ENCODE measurements at places on chromosomes 6 and 20.

DNA sequence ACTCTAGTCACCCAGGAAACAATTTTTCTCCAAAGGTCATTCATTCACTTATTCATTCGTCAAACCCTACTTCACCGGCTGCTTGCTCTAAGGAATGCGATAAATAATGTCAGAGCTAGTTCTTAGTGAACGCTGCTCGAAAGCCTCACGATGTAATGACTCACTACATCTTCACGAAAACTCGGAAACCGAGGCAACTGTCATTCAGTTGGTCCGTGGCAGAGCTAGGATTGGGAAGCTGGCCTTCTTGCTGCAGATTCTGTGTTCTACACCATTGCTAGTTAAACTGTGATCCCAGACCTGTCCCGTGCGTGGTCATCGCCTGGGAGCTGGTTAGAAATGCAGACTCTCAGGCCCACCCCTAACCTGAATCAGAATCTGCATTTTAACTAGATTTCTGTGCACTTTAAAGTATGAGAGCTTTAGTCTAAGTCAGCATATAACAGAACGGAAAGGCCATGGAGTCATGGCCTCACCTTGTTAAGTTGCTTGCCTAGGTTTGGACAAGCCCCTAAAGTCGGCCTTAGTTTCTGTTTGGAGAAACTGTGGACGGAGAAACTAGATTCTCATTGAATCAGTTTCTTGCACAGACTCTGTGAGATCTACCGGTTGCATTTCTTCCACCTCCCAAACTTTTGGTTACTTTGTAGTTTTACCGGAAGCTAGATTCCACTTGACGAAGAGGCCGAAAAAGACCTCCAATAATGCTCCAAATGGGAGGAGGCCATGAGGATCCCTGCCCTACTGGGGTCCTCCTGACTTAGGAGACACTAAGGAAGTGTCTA is 651 bp upstream of the CCND3 start:
- DNase-seq: no peak

- no peak for DNase-seq
Observed at GRCh38 chr6:68968301-68968649, 333.2 kb downstream of the ADGRB3 start.

DNA sequence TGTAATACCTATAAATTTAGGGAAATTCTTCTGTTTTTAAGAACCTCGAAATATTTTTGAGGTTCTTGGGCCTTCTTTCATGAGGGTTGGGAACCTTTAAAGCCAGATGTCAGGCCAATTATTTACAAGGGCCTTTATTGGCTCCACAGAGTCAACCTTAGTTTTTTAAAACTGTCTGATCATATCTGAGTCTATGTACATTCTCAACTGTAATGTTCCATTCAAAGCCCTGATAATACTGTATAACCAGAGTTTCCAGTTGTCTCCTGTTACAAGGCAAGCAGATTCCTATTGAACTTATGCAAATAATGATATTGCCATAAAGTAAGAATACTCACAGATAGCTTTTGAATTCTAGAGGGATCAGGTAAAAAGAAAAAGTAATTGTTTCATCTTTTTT is 545.5 kb downstream of the EPM2A start:
- no peak for DNase-seq

DNA sequence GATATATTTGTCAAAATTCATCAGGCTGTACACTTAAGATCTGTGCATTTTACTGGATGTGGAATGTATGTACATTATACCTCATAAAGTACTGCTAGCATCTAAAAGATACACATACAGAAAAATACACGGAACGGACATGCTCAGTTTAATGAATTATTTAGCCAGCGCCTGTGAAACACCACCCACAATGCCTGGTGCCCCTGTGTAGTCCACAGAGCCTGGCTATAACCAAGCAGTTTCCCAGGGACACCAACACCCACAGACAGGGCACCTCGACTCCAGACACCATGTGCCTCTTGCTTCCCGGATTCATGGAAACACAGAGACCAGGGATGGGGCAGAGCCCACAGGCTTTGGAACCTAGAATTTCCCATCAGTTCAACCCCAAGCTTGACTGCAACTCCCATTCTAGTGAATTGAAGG is 17.4 kb upstream of the ARMC12 start:
- no peak for DNase-seq

- no peak for DNase-seq
Observed at GRCh38 chr6:47733879-47734558, 35.6 kb downstream of the ADGRF4 start.

- DNase-seq: no peak
Observed at GRCh38 chr6:167027772-167028171, 28.6 kb downstream of the CEP43 start.

DNA sequence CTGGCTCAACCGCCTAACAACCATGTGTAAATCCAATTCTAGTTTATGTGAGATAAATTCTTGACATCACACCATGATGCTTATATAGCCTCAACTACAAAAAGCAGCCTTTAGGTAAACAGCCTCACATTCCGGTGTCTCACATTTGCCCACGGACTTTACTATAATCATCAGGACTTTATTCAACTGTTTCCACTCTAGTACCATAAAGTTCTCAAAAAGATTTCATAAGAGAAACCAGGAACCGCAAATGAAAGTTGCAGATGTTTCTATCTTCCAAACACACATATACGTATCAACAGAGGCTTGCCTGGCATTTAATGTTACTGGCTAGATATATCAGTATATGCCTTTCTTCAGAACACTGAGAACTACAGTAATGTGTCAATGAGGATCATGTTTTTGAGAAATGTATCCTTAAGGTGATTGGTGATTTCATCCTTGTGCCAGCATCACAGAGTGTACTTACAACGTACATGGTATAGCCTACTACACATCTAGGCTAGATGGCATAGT is 80.0 kb downstream of the EPB41L2 start:
- no peak for DNase-seq

- DNase-seq: no peak
Observed at GRCh38 chr20:4585758-4586157, 136.0 kb upstream of the PRND start.

DNA sequence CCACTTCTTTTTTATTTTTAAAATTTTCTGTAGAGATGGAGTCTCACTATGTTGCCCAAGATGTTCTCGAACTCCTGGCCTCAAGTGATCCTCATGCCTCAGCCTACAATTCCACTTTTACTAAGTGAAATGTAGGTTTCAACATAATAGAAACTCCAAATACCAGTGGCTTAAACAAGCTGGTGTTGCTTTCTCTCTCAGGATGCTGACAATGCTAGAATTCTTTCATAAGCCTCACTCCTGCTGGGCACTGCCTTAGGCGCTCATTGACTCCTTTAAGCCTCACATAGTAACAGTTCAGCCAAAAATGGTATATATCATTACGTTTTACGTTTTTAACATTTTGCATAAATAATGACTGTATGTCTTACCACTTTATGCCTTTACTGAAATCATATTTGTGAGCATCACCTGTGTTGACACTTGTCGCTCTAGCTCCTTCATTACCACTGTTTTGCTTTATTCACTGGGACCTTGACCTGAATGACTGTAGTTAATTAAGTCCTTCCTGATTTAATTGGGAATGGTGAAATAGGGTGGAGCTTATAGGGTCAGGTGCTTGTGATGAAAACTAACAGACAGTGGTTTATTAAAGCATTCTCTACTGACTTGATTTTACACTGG is 3.9 kb upstream of the CST9 start:
- no peak for DNase-seq

DNA sequence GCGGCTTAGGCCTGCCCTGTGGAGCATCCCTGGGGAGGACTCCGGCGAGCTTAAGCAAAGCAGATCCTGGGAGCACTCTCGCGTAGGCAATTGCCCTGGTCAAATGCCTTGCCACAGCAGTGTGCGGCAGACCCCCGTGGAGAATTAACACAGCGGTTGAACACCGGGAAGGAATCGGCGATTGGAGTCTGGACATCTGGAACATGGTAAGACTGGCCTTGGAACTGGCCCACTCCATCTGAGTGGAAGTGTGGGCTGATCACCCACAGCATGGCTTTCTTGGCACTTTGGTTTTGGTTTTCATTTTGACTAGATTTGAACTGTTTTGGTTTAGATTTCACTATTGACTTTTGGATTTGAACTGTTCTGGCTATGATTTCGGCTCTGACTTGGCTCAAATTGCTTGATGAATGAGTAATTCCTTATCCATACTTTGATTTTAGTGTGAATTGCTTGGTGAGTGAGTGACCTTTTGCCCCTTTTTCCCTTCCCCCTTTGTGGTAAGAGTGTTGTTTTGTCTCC is 300.7 kb downstream of the RNGTT start:
- no peak for DNase-seq

DNA sequence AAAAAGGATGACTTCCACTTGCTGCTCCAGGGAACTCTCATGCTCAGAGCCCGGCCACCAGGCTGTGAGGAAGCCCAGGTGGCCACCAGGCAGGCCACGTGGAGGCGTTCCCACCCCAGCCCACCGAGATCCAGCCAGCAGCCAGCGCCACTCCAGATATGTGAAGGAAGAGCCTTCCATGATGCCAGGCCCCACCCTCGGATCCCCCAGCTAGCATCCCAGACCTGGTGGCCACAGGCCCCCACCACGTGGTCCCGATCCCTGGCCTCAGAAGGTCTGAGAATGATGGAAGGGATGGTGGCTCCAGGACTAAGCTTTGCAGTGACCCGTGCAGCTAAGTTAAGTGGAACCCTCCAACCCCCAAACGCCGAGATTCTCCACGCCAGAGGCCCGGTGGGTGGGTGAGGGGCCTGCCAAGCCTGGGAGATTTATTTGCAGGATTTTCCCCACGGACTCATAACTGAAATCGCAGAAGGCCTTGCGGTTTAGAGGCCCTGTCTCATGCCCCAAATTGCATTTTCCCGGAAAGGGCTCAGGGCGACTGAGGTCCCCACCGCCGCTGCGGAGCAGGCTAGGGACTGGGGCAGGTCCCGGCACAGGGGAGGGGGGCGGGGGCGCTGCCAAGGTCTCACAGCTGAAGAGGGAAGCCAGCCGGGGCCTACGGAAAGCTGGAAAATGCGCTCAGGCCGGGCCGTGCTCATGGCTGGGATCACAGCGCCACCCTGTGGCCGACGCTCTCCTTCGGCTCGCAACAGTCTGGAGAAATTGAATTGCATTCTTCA is 31.1 kb upstream of the CST7 start:
- peak; percentile 27 for DNase-seq

- no peak for DNase-seq
Observed at GRCh38 chr20:43988867-43989266, 74.2 kb downstream of the TOX2 start.

DNA sequence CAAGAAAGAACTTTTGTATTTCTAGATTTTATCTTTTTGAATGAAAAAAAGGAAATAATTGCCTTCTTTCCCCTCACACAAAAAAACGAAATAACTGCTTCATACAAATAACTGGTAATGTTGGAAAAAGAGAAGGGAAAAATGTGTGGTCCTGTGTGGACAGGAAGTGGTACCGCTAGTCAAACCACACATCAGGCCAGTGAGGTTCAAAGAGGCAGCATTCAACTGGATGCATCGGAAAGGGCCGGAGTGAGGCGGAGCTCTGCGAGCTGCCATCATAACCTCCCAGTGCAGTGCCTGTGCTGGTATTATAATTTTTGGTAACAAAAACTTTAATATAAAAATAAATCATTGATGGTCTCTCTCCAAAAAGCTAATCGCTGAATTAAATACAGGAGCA is 111.2 kb downstream of the IRF4 start:
- no peak for DNase-seq

GRCh38 chr6:157268396-157268795 is 54.9 kb downstream of the TMEM242 start:
- no peak for DNase-seq

GRCh38 chr6:112649853-112650252 is 302.7 kb downstream of the RFPL4B start:
- no peak for DNase-seq

DNA sequence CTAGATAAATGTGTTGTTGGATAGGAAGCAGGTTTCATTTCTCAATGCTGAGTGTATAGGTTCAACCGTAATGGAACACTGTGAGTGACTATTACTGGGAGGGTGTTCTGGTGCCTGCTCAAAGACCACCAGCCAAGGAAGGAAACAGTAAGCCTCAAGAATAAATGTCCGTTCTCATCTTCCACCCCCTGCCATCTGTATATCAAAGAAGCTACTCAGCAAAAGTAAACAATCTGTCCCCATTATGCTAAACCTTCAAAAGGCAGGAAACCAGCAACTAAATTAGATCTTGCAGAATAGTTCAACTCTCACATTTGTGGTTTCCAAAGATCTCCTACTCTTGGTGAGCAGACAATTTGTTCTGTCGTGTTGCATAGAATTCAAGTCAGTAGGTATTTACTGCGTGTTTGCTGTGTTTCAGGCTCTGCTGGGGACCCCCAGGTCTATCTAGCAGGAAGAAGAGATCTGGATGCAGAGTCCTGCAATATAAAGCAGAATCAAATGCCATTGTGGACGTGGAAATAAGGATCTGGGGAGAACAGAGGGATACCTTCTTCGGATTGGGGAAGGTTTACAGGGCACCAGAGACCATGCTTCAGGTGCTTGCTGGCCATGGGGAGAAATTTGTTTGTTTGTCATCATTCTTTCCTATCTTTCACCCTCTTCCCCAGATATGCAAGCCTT is 87.3 kb downstream of the SCML4 start:
- DNase-seq: no peak

DNA sequence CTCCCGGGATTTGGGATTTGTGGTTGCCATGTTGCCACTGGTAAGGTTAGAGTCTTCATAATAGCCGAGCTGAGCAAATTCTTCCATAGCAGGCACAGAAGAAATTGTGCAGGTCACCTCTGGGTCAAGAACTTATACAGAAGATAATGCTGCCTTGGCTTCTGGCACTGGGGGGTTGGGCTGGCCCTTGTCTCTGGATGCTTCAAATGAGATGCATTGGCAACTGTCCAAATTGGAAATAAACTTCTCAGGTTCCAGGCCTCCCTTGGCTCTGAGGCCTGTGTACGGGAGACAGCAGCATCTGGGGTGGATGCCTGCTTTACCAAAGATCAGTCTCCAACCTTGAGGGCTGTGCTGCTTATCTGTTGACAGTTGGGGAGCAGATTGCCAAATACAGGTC is 26.2 kb downstream of the MYO6 start:
- DNase-seq: no peak

DNA sequence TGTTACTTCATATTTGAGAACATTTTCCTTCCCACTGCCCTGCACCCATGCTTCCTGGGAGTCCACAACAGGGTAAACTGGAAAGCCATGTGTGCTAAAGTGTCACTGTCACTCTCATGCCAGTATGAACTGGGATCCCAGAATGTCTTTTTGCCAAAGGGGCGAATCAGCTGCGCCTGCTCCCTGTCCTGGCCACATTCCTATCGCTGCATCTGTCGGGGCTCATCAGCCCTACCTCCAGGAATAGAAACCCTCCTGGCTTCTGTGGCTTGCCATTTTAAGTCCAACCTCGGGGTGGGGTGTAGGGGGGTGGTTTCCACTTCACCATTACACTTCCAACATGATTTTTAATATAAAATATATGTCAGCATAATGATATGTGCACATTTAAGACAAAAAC is 933 bp downstream of the KLHL31 start:
- DNase-seq: no peak

GRCh38 chr6:140572867-140573266 is 1198.4 kb upstream of the CITED2 start:
- DNase-seq: no peak

- DNase-seq: no peak
Observed at GRCh38 chr6:159170333-159170672, 1.1 kb downstream of the FNDC1 start.

- DNase-seq: no peak
Observed at GRCh38 chr20:61352346-61353260, 100.5 kb downstream of the CDH4 start.
